Hematopoietic multipotent progenitor cell treated with erythropoietin and hydrocortisone succinate and interleukin-3 and kit ligand, for 6 days (in vitro differentiated cells): ENCODE measurements at places on chromosomes 1 and 21.

GRCh38 chr1:112702420-112703261 is 4.3 kb downstream of the RHOC start:
- no peak for DNase-seq

DNA sequence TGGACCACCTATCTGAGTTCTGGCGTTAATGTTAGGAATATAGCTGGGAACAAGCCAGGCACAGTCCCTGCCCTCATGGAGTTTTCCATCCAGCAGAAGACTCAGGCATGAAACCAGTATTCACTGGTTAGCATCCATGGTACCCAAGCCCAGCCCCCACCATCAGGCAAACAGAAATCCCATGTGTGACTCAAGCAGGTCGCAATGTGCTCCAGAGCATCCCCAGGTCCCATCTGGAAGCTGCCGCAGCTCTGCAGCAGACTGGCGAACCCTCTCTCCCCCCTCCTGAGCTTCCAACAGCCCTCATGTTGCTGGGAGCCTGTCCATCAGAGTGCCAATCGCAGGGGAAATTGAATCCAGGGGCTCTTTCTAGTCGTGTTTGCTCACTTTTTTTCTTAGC is 174.2 kb downstream of the RRAGC start:
- no peak for DNase-seq

GRCh38 chr1:109886827-109887226 is 23.8 kb upstream of the CSF1 start:
- peak; percentile 60 for DNase-seq

- no peak for DNase-seq
Measured at GRCh38 chr1:37438869-37439343, 35.5 kb upstream of the ZC3H12A start.

DNA sequence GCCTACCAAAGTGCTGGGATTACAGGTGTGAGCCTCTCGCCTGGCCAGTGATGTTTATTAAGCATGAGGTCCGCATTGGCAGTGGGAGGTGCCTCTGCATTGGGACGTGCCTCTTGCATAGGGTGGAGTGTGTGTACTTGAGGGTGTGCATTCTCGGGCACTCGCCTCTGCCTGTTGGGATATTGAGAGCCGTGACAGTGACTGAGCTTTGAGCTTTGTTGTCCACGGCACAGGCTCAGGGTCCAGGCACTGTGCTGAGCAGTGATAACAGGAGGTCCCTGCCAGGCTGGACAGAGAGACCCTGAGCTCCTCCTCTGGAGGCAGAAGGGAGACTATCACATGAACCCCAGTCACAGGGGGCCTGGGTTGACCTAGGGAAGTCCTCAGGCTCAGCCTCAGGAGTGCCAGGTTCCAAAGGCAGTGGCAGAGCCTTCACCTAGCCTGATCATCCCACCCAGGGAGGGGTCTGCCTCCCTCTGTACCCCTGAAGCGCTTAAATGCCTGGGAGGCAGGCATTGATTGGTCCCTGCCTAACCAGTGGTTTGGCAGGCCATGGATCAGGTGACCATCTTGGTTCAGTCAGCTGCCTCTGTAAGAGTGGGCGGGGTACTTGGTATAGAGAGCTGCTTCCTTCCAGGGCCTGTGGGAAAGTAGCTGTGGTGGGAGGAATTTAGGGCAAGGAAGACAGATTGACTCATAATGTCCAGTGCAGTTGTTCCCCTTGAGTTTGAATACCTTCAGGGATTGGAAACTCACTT is 213.8 kb upstream of the TMEM51 start:
- DNase-seq: no peak

DNA sequence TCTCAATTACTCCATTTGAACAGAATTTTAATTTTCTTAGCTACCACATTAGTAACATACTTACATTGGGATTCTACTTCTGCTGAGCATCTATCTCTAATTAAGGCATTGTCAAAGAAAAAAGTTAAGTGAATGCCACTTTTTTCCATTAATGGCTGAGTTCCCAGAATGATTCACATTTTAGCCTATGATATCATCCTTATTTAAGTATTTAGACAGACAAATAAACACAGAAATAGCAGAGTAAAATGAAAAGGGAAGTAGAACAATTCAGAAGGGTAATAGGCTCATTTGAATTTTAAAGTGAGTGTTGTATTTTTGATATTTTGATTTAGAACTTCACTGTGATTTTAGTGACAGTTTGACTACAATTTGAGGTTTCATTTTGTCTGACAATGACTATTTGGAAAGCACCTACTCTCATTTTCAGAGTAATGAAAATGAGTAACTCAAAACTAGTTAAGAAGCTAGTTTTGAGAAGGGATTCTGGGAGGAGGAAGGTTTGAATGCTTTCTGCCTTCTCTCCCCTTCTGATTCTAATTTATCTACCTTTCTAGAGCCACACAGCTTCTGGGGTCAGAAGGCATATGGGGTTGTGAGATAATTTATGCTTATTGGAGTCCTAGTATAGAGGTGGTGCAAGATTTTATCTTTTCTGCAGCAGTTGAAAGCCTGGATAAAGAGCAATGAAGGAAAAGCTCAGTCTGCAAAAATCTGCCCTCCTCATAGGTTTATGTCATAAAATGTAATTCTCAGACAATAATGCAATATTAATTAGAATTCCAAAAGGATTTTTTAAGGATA is 15.5 kb downstream of the LYPLAL1 start:
- peak; percentile 14 for DNase-seq

- DNase-seq: no peak
Measured at GRCh38 chr1:169103002-169103401, 3.5 kb upstream of the ATP1B1 start.

- DNase-seq: no peak
Measured at GRCh38 chr1:183124259-183124658, 61.8 kb upstream of the LAMC2 start.

GRCh38 chr21:37405629-37406028 is 39.1 kb downstream of the DYRK1A start:
- no peak for DNase-seq

- peak; percentile 73 for DNase-seq
Measured at GRCh38 chr1:39933956-39934941, 20.7 kb upstream of the MFSD2A start.

DNA sequence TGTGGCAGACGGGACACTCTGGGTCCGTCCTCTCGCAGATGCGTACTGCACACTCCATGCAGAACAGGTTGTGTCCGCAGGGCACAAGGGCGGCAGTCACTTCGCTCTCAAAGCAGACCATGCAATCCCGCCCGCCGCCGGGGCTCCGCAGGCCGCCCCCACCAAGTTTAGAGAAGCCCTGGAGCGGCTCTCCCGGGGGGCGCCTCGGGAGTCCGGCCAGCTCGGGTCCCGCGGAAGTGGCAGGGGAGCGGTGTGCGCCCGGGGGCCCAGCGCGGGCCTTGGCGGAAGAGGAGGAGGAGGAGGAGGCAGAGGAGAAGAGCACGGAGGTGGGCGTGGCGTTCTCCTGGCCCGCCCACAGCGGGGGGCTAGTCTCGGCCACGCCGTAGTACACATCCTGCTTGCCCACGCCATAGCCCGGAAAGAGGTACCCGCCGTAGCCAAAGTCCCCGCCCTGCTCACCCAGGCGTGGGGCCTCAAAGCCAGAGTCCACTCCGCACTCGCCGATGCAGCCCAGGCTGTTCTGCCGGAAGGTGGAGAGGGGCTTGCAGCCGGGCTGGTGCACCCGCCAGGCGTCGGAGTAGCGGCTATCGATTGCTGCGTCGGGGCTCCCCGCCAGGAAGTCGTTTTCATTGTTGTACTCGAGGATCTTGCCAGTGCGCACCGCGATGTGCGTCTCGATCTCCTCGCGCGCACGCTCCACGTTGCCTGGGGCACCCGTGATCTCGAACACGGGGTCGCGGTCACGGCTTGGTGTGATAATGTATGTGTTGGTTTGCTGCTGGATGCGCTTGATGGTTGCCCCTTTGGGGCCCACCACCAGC is 5.4 kb downstream of the MEX3A start:
- peak; percentile 59 for DNase-seq

- DNase-seq: no peak
Measured at GRCh38 chr1:5979536-5980313, 12.5 kb downstream of the NPHP4 start.

DNA sequence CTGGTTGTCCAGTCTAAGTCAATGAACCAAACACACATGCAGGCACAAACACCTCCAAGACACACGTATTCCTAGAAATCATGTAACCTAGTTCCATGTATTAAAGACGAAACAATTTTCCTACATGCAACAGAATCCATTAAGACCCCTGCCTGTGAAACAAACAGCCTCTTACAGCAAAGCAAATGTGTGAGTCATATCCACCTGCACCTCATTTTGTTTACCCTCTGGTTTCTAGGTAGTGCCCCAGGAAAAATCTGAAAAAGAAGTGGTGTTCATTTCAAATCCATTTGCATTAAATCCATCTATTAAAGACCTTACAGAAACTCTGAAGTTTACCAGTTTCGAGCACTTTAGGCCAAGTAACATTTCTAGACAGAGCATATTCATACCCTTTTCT is 74.1 kb downstream of the VCAM1 start:
- no peak for DNase-seq

GRCh38 chr1:116721039-116721405 is 33.2 kb upstream of the CD2 start:
- DNase-seq: no peak

GRCh38 chr1:64403331-64403730 is 66.6 kb upstream of the CACHD1 start:
- no peak for DNase-seq

DNA sequence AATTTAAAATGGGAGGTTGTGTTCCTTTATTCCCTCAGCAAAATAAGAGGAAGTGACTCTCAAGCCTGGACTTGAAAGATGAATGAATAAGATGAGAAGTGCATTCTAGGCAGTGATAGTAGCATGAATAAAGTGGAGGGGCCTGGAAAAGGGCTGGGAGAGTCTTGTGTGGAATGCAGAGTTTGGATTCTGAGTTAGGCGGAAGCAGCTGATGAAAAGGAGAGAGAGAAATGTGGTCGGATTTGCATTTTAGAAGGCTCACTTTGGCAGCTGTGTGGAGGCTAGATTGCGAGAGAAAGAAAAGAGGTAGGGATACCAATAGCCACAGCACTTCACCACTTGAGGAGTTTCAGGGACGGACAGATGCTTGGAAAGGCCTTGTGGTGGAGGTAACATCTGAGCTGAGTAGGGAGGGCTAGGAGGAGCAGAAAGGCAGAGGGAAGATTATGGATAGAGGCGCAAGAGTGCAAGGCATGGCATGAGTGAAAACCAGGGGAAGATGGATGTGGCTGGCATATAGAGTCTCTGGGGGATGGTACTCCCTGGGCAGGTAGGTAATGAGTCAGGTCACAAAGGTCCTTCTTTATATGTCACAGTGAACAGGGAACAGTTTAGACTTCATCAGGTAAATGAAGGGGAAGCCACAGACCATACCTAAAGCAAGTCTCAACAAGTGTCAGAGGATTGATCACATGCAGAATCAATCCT is 59.6 kb downstream of the ST3GAL3 start:
- DNase-seq: peak; percentile 25

DNA sequence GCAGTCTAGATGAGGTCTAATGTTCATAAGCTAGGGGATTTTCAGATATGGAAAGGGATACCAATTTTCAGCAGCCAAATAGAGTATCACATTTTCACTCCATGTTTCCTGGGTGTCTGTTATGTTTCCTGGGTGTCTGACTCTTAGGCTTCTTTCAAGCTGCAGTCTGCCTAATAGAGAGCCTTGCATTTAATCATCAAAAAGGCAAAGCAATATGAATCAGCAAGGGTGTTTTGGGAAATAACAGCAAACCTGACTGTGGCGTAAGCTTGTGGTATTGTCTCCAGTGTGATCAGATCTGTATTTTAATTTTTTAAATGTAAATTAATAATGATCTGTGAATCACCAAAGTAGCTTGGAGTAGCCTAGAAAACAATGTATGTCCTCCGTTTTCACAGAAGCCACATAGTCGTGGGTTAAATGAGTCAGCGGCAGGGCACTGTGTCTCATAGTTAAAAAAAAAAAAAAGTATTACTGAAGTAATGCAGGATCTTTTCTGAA is 10.4 kb downstream of the LGALS8 start:
- DNase-seq: no peak

DNA sequence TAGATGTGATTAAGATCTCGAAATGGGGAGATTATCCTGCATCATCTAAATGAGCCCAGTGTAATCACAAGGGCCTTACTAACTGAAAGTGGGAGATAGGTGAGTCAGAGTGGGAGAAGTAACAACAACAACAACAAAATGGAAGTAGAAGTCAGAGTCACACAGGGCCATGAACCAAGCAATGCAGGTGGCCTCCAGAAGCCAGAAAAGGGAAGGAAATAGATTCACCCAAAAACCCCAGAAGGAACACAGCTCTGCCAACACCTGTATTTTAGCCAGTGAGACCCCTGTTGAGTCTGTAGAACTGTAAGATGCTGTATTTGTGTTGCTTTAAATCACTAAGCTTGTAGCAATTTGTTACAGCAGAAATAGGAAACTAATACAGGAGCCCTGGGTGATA is 4.1 kb downstream of the TAGLN2 start:
- no peak for DNase-seq

DNA sequence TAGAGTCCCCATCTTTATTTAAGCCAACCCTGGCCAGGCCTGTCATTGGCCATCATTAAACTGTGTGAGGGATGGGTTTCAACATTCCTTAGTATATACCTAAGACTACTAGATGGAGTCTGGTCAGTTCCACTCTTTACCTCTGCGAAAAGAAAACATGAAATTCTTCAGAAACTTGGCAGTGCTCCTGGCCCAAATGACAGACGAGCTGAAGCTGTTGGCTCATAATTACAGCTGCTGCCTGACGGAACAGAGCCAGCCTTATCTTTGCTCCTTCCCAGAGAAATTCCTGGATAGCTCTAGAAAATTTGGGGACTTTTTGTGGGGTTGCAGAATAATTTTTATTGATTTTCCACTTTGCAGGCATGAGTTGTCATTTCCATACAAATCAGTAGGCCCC is 30.4 kb downstream of the NPHS2 start:
- no peak for DNase-seq

GRCh38 chr21:21200103-21200938 is 202.1 kb downstream of the NCAM2 start:
- peak; percentile 74 for DNase-seq

DNA sequence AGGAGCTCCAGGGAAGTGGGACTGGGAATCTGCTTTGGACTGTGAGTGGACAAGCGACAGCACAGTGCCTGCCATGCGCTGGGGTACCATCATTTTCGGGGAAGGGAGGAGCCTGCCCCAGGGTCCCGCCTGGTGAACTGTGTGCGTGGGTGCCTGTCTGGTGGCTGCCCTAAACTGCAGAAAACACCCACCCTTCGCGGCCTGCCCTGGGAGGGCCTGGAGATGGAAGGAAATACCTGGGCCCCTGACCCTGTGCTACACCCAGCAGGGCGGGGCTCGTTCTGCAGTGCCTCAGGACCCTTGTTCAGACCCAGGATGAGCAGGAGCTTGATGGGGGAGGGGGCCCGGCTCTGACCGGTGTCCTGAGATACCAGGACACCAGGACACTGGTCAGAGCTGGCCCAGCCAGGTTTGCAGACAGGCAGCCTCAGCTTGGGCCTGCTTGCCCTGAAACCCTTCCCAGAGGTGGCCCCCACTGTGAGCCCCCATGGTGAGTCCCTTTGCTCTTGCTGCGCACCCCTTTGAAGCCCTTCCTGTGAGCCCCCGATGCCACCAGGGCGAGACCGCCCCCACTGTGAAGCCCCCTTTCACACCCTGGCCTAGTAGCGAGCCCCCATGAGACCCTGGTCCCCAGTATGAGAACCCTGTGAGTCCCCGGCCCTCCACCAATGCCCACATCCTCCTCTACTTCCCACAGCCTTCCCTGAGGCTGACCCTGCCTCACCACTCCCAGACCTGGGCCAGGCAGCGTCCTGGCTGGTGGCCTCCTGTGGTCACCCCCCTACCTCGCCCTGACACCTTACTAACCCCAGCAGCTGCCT is 2.6 kb downstream of the GJC2 start:
- no peak for DNase-seq
